ENCODE measurements at places on chromosomes 16 and 17. TPM values are rescaled to one million over a fixed set of nuclear protein-coding genes. Genes with fewer than 3 reads are reported as not detected.

- no peak overlapping the region for H3K27ac ChIP-seq
- H3K36me3 ChIP-seq = no peaks in the 10 kb centered on the region
- H3K4me3 ChIP-seq = no peak overlapping the region
- no peak for DNase-seq
- no peaks in the 10 kb centered on the region for H3K27me3 ChIP-seq
These were observed 48.4 kb upstream of the SKAP1 start for GRCh38 chr17:48478224-48479013.

- H3K4me3 ChIP-seq = peak overlapping the region; percentile 92
- DNase-seq = no peak
- peaks cover 45% of the 10 kb centered on the region for H3K4me1 ChIP-seq
- peak overlapping the region; percentile 43 for H3K27ac ChIP-seq
- H3K27me3 ChIP-seq = no peaks in the 10 kb centered on the region
These were observed 224 bp upstream of the NHERF1 start for GRCh38 chr17:74748279-74748528.

- H3K4me1 ChIP-seq = peaks cover 9% of the 10 kb centered on the region
- H3K4me3 ChIP-seq = no peak overlapping the region
- H3K27me3 ChIP-seq = no peaks in the 10 kb centered on the region
- DNase-seq = no peak
- H3K36me3 ChIP-seq = no peaks in the 10 kb centered on the region
These were observed 82.3 kb downstream of the ARHGAP23 start for GRCh38 chr17:38510421-38511149.

GRCh38 chr17:60094754-60095153 is 16.0 kb upstream of the HEATR6 start:
- no peak for DNase-seq
- no peak overlapping the region for H3K27ac ChIP-seq
- H3K36me3 ChIP-seq = no peaks in the 10 kb centered on the region
- peaks cover 6% of the 10 kb centered on the region for H3K27me3 ChIP-seq
- H3K4me3 ChIP-seq = no peak overlapping the region

The ZACN gene
- total RNA-seq = 0.32 TPM

GRCh38 chr17:68601565-68602288 is 560 bp upstream of the FAM20A start:
- H3K4me1 ChIP-seq = peaks cover 11% of the 10 kb centered on the region
- no peak overlapping the region for H3K27ac ChIP-seq
- H3K27me3 ChIP-seq = peaks cover 12% of the 10 kb centered on the region
- no peak for DNase-seq
- no peaks in the 10 kb centered on the region for H3K36me3 ChIP-seq

DNA sequence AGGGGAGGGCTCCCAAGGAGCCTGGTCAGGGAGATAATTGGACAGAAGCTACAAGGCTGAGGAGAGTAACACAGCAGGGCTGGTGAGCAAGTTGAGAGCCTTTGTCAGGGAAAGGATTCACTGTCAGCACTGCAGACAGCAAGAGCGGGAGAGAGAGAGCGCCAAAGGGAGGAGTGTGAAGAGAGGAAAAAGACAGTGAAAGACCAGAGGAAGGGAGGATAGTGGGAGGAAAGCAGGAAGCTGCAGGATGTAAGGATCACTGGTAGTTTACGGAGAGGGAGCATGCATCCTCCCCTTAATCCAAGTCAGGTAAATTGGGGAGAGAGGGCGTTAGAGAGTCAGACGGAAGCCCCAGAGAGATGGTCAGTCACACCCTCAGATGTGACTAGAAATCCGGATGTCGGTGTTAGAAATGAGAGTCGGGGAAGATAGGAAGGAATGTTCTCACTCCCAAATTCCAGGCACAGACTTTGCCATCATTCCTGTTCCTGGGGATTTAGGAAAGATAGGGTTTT is 13.8 kb upstream of the SPOP start:
- H3K4me3 ChIP-seq = no peak overlapping the region
- H3K27ac ChIP-seq = no peak overlapping the region
- peaks cover 35% of the 10 kb centered on the region for H3K4me1 ChIP-seq

GRCh38 chr16:3171181-3171854 is 16.7 kb upstream of the OR1F1 start:
- H3K4me1 ChIP-seq = peaks cover 3% of the 10 kb centered on the region
- DNase-seq = no peak
- no peaks in the 10 kb centered on the region for H3K36me3 ChIP-seq
- peaks cover 66% of the 10 kb centered on the region for H3K27me3 ChIP-seq

- H3K27ac ChIP-seq = no peak overlapping the region
- peaks cover 3% of the 10 kb centered on the region for H3K4me1 ChIP-seq
- H3K27me3 ChIP-seq = peaks cover 34% of the 10 kb centered on the region
- no peak for DNase-seq
These were observed 684 bp upstream of the SPIRE2 start for GRCh38 chr16:89827383-89828198.

DNA sequence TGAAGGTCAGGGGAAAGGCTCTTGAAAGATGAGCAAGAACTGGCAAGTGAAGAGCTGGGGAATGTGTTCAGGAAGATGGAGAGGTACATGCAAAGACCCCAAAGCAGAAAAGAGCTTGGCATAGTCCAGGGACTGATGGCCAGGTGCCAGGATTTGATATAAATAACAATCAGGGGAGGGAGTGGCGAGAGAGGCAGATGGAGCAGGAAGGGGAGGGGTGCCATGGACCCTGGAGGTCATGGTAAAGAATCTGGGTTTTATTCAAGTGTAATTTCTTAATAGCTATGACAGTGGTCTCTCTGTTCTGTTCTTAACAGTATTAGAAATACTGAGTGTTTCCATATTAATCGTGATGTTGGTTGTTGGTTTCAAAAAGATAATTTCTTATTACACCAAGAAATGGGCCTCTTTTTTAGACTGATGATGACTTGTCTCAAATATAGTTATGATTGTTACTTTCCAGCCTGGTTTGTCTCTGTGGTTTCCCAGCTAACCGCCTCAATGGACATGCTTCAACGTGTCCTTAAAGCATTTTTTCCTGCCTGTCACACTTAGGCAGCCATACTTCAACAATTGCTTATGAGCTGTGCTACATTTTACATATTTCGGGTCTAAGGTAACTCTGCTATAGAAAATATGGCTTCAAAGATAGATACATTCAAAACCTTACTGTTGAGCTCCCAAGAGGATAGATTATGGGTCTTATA is 49.4 kb downstream of the MYH10 start:
- no peaks in the 10 kb centered on the region for H3K36me3 ChIP-seq
- H3K27ac ChIP-seq = no peak overlapping the region
- DNase-seq = no peak
- H3K4me1 ChIP-seq = no peaks in the 10 kb centered on the region
- H3K4me3 ChIP-seq = no peak overlapping the region
- H3K27me3 ChIP-seq = no peaks in the 10 kb centered on the region
